Bone marrow (tissue), 2 donors: ENCODE measurements at places on chromosomes 12 and 14.
A peak's percentile ranks its signal among the peaks of the same experiment; 100 is the strongest.

DNA sequence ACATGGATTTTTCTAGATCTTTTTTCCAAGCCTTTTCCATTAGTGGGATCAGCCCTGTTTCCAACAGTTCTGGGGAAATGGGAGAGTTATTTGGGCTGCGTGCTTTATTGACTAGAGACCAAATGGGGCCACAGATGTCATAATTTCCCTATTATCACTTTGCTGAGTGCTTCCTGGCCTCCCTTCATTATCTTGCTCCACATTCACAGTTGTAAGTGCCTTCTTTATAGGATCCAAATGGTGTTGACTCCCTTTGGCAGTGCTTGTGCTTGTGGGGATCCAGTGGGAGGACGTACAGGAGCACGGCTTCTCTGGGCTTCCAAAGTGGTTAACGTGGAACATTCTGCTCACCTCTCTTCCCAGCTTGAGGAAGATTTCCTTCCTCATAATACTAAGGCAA, 141.0 kb upstream of the RMST start:
- DNase-seq: no peak

- no peak for DNase-seq
Measured at GRCh38 chr14:73887318-73887616, 608 bp downstream of the ZNF410 start.

DNA sequence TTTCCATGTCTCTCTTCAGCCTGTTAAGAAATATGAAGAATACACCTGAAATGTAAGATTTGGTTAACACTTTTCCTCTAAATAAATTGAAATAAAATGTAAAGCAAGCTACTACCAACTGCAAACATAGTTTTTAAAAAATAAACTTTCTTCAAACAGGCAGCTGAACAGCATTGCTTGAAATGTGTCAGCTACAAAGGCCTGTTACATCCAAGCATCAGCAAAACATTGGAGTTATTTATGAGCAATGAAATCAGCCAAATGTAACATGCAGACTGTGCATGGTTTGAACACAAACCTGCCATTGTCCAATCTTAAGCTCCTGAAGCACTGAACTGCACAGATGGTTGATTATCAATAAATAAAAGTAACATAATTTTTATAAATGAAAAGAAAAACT, 291.3 kb downstream of the ACSS3 start:
- DNase-seq: no peak

- DNase-seq: no peak
Measured at GRCh38 chr14:38989922-38990546, 113.0 kb downstream of the SEC23A start.

DNA sequence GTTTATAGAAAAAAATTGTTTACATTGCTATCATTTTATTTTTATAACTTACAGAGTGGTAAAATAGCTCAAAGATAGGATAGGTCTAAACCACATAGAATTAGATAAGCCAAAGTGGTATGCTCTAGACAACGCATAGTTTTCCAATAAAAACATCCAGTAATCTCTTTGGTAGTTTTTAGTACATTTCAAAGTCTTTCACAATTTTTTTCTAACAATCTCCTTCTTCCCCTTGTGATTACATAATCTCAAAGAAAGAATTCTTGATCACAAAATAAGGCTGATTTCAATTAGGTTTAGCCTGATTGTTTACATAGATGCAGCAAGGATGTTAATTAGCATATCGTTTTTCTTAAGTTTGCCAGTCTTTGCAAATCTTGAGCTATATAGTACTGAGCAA, 460.0 kb downstream of the FUT8 start:
- no peak for DNase-seq

DNA sequence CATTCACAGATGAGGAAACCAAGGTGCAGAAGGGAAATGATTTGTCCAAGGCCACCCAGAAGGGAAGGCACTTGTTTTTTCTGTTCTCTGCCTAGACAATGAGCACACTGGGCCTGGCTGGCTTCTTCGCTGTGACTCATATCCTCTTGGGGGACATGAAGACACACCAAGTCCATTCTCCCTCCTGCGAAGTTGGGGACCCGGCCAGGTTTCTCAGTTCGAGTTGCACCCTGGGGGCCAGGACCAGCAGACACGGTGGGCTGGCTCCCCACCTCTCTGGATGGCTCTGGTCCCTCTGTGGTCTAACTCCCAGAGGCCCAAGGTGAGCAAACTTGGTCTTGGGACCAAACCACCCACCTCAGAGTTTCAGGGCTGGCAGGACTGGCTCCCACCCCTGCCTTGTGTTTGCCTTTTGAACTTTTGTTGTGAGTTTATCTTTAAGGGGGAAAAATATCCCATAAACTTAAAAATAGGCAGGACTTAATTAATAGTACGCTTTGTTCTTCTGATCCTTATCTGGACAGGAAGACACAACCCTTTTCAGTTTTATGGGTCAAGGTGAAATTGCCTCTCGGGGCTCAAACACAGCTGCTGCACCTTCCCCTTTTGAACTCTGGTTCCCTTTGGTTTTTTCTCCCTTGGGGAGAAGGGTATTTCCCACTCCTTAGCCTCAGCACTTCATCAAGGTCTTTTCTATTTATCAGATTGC, 9.0 kb upstream of the MLEC start:
- DNase-seq: peak; percentile 66

DNA sequence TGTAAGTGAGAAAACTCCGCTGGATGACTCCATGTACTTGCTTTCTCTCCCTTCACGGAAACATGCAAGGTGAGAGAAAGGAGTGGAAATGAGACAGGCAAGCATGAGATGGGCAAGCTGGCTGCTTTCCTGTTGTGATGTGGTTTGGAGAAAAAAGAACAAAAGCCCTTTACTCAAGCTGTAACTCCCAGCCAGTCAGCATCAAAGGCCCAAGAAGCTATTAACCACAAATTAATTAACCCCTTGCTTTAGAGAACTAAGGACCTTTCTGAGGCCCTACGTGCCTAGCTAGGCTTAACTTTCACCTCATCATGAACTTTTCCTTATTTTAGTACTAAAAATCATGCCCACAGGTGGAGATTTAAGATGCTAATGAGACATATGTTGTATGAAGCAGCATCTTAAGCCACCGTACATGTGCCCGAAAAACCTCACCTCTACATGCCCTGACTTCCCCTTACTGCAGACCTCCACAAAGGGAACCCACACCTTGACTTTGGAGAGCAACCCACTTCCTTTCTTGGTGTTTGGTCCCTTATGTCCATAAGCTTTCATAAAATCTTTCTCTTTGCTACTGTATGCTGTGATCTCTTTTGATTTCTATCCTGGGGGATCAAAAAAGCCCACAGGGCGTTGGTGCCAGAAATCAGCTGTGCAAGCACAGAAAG, 87.0 kb downstream of the GALNT8 start:
- DNase-seq: no peak

DNA sequence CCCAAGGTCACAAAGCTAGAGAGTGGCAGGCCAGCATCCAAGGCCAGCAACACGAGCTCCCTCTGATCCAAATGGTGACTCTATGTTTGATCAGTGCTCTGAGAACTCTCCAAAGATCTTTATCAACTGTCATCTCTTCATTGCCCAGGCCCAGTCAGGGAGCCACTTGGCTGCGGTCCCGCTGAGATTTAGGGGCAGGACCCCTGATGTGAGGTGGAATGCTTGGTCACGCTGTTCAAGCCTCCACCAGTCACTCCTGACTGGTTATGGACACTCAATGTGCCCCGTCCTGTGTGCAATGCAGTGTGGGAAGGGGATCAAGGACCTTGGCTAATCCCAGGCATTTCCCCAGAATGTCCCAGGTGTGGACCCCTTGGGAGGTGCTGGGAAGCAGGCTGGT, 19.8 kb upstream of the TCL1B start:
- DNase-seq: no peak

- DNase-seq: no peak
Measured at GRCh38 chr14:20630340-20631022, 11.0 kb downstream of the OR6S1 start.

DNA sequence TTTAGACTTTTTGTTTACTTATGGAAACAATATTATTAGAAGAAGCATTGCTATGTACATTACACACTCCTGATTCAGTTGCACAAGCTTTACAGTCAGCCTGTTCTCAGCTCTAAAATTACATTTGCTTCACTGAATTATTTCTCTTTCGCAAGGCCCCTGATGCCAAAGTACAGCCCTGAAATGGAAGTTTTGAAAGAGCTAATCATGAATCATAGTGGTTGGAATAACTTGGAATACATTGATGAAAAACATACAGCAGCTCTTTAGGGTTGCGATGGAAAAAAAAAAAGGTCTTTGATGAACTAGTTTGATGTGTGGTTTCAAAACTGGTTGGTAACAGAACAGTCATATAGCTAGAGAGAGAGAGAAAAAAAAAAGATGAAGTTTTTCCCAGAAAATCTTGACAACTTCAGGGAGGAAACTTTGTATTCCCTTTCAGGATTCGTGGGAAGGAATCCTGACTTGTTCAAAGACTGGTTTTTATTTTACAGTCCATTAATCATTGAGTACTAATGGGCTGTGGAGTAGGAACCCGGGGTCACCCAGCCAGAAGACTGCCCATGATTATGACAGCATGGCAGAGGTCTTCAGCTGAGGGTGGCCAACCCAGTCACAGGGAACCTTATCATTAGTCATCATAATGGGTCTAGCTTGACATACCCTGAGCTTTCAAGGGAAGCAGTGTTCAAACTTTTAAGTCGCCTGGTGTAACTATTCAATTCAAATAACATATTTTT, 460.1 kb downstream of the NAV3 start:
- no peak for DNase-seq

GRCh38 chr12:113252494-113252893, 31.2 kb downstream of the TPCN1 start:
- DNase-seq: no peak

DNA sequence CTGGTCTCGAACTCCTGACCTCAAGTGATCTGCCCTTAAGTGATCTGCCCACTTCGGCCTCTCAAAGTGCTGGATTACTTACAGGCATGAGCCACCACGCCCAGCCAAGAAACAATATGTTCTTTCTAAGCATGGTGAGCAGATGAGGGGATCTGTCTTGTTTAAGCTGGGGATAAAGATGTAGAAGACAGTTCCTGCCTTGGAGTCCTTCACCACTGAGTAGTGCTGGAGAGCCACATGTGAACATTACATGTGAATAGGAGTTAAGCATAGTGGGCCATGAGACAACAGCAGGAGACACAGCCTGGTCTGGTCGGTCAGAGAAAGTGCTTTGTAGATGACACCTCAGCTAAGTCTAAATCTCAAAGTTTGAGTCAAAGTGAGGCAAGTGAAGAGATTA, 26.0 kb downstream of the TMBIM6 start:
- DNase-seq: no peak

- DNase-seq: no peak
Measured at GRCh38 chr12:114403011-114403689, 2.8 kb downstream of the TBX5 start.

- no peak for DNase-seq
Measured at GRCh38 chr14:32457213-32457920, 128.3 kb downstream of the AKAP6 start.

DNA sequence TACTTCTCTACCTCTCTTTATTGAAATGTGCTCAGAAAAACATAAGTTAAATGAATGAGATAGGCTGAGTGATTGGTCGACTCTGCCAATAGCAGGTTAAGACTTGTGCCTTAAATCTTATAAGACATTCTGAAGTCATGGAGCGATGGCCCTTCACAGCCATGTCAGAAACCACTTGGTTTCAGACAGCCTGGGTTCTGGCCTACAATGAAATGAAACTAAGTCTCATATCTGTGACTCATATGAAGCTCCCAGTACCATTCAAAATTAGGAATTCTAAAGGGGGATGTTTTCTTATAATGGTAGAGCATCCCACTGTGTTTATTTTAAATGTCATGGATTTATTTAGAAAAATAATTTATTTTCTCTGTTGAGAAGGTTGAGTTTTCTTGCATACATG, 42.6 kb downstream of the PLXNC1 start:
- DNase-seq: no peak

- no peak for DNase-seq
Measured at GRCh38 chr12:7695237-7695560, 376 bp downstream of the GDF3 start.

DNA sequence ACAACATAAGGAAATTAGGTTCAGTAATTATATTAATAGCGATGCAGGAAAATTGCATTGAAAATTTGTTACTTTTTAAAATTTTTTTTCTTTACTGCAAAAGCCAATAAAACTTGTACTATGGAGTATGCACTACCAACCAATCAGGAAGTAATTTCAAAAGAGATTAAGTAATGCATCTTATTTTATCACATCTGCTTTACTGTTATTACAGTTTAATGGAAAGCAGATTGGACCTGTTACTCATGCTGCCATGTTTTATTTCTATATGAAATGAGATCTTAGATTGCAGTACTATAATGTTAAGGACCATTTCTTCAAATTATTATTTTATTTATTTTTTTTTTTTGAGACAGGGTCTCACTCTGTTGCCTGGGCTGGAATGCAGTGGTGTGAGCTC, 1.7 kb upstream of the STRN3 start:
- DNase-seq: no peak

- peak; percentile 53 for DNase-seq
Measured at GRCh38 chr12:32062881-32063280, 43.8 kb upstream of the BICD1 start.

DNA sequence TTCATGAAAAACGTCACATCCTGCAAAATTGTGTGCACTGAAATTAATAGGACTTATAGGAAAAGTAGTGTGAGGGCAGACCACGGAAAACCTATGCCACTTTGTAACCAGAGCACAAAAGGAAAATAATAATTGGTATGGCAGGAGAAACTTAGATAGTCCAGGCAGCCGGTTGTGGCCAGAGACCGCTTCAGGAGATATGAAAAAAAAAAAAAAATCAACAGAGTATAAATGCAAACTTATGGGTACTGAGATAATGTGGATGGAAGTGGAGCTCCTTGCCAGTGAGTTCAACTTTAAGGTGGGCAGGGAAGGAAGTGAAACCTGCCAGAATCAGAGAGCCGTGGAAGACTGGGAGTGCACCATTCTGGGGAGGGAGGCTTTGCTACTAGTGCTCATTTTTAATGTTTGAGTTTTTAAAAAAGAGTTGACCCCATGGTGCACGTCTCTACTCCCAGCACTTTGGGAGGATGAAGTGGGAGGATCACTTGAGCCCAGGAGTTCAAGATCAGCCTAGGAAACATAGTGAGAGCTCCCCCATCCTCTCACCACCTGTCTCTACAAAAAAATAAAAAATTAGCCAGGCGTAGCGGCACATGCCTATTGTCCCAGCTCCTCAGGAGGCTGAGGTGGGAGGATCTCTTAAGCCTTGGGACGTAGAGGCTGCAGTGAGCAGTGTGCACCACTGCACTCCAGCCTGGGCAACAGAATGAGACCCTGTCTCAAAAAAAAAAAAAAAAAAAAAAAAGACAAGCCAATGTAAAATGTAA, 34.3 kb upstream of the METAP2 start:
- DNase-seq: no peak
